ENCODE measurements at places on chromosomes 2 and 18.
A peak's percentile ranks its signal among the peaks of the same experiment; 100 is the strongest.

GRCh38 chr2:200301953-200302858, 4.3 kb upstream of the SPATS2L start:
- DNase-seq = no peak

GRCh38 chr18:79042276-79042675, 26.9 kb upstream of the ATP9B start:
- DNase-seq = no peak

GRCh38 chr18:75607701-75608100, 180.2 kb upstream of the SMIM21 start:
- no peak for DNase-seq

GRCh38 chr2:105104208-105104731, 66.4 kb downstream of the MRPS9 start:
- no peak for DNase-seq

DNA sequence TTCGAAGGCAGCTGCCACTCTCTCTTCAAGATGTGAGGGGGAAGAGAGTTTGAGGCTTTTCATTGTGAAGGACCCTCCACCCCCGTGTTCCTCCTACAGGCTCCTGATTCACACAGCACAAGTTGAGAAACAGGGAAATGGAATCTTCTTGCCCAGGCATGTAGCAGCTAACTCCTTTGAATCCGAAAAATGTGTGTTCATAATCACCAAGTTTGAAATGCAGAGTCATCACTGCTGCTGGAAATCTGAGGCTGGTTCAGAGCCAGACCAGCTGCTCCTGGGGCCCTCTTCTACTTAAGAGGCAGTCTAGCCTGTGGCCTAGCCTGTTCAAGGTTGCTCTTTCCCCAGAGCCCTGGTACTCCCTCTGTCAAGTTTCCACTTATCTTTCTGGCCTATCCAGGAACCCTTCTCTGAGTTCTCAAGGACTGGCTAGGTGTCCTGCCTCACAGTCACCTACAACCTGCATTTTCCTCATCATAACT, 166.4 kb downstream of the TMEM247 start:
- no peak for DNase-seq

DNA sequence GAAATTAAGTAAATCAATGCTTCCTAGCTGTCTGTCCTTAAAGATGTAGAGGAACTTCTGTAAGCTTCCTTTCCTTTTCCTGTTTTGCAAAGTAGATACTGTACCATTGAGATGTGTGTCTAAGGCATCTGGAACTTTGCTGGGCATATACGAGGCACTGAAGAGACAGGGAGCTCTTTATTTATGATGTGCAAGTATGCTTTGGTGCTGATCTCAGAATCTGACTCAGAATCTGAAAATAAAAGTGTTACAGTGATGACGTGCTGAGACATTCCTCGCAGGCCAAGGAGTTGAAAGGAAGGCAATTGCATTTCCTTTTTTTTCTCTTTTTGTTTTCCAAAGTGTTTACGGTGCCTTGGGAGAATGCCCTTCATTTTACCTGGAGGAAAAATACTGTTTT, 230.9 kb upstream of the RGPD4 start:
- no peak for DNase-seq

- no peak for DNase-seq
Measured at GRCh38 chr2:209726311-209726710, 45.3 kb upstream of the UNC80 start.

GRCh38 chr2:127565261-127566138, 30.0 kb downstream of the MYO7B start:
- DNase-seq = no peak

DNA sequence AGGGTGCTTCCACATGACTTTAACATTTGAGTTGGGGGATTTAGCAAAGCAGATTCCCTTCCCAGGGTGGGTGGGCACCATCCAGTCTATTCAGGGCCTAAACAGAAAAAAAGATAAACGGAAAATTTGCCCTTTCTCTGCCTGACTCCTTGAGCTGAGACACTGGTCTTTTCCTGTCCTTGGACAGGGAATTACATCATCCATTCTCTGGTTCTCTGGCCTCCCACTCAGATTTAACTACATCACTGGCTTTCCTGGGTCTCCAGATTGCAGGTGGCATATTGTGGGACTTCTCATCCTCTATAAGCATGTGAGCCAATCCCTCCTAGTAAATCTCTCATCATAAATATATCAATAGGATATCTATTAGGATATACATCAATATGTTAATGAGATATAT, 25.8 kb downstream of the CAPN13 start:
- no peak for DNase-seq

DNA sequence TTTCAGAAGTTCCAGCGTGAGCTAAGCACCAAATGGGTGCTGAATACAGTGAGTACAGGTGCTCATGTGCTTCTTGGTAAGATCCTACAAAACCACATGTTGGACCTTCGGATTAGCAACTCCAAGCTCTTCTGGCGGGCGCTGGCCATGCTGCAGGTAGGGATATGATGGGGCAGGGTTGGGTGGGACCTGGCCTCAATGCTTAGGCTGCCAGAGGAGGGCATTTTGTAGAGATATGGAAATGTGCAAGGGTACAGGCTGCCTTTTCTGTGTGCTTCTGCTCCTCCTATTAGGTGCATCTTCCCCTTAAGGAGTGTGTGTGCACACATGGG, 22.1 kb downstream of the GCKR start:
- DNase-seq = no peak

DNA sequence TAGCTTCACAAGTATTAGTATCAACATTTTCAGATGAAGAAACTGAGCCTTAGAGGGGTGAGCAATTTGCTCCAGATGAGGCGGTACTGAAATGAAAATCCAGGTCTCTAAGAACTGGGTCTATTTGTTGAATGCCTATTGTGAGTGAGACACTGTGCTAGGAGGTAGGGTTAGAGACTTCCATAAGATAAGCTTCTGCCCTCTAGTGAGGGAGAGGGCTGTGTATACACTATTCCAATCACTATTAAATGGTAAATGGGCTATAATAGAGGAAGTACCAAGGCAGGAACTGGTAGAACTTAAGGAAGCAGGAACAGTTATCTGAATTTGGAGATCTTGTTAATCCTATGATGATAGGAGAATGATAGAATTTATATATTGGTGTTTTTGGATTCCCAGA, 23.6 kb upstream of the GLS start:
- DNase-seq = no peak

DNA sequence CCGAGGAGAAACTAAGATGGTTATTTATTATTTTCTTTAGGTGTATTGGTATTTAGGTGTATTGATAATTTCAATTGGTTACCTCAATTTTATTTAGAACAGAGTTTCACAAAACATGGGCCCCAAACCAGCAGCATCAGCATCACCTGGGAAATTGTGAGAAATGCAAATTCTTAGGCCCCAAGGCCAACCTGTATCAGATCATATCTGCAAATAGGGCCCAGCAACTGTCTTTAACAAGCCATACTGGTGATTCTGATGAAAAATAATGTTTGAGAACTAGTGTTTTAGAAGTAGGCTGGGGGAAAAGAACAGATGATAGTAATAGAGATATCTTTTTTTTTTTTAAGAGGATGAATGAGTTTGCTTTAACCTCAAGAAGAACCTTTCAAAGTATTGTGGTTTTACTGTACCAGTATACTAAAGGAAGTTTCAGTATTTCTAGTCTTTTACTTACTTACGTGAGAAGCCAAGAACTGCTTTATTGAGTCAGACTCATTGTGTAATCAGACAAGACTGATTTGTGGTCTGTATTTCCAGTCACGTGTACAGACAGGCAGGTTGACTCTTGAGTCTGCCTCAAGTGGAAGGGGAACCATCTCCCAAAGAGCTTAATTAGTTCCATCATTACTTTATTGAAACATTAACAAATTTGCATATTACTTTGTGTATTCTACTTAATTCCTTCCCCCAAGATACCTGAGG, 60.4 kb upstream of the GAREM1 start:
- DNase-seq = no peak

DNA sequence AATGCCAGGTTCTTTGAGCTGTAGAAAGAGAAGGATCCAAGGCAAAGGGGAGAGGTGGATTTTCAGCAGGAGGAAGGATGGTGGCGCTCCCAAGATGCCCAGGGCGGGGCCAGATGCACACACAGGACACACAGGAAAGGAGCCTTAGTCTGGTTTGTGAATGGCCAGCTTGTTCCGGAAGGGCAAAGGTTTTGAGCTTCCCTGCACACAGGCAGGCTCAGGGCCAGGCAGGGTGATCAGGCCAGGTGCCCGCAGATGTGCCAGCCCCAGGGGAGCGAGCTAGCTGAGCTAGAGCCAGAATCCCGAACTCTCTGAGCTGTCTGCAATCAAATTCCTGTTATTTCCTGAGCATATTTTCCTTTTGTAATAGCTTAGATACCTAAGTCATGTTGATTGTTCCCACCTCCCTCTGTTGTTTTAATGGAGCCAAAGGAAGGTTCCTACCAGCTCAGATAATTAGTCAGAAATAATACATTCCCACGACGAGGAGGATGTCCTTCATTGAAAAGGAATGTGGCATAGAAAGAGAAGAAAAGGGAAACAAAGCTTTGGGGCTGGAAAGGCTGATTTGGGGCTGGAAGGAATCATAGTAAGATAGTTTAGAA, 13.7 kb upstream of the OTOF start:
- no peak for DNase-seq

DNA sequence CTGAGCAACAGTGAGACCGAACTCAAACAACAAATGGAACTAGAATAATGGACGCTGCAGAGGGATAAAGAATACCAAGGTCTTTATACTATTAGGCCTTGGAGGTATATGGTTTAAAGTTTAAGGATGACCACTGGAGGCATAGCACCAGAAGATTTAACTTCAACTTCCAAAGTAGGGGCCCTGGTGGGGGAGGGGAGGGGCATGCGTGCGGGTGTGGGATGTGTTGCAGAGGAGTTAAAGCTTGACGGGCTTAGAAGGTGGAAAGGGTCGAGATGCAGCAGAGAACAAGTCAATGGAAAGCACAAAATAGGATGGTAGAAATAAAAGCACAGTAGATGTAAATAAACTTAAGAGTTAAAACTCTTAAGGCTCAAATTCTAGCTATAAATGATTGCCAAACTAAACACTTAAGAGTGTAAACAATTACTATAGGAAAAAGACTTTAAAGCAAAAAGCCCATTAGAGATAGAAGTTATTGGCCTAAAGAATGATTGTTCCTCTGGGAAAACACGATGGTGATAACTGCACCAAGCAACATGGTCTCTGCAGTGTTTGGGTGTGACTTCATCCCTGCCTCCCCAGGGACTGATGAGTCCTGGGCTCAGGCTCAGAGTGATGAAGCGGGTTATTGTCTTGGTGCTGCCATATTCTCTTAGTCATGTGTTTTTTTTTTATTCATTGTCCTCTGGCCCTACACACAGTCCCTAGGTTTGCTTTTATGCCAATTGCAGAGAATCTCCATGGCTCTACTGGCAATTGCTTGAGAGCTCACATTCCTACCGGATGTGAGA, 13.0 kb downstream of the RRM2 start:
- no peak for DNase-seq

DNA sequence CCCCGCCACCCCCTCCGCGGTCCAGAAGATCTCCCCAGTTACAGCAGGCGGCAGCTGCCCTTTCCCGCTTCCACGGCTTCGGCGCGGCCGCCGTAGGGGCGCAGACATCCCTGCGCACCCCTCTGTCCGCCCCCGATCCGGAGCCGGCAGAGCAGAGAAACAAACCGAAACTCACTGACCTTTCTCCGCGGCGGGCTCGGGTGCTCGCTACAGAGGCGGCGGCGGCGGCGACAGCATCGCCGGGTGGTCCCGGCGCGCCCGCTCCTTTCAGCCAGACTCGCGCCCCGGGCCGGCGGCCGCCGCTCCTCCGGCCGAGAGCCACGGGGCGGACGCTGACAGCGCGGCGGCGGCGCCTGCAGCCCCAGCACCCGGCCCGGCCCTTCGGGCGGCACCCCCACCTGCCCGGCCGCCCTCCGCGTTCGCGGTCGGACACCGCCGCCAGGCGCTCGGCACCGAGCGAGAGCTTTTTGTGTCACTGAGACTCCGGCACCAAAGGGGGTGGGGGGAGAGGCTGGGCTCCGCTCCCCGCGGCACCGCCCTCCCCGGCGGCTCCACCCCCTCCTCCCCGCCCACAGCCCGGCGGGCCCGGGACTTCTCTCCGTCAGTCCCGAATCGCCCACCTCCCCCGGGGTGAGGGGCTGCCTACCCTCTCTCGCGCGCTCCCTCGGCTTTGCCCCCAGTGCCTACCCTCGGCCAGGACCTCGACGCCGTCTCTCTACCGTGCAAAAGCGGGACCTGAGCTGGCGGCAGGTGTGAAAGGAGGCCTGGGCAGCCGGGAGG, 1.4 kb upstream of the RNF152 start:
- DNase-seq = peak; percentile 16

DNA sequence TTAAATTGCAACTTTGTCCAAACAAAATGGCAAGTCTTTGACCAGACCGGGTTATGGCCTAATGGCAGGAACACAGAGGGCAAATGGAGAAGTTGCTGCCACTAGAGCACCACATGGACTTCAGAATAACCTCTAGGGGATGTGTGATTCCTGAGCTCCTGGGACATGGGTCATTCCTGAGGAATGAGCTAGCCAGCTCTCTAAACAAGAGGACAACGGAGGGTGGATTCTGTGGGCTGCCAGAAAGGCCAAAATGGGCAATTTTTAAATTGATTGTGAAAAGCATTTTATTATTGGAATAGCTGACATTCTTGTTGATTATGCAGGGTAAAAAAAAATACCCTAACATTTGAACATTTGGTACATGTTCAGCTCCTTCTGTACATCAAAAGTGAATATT, 109.8 kb upstream of the FZD5 start:
- no peak for DNase-seq

Measured in activated CD8-positive, alpha-beta memory T cell treated with anti-CD3 and anti-CD28 coated beads for 48 hours (primary cell).